ENCODE measurements at places on chromosomes 6 and 20.

- no peak for DNase-seq
Measured at GRCh38 chr20:11387189-11387754, 530.4 kb upstream of the BTBD3 start.

DNA sequence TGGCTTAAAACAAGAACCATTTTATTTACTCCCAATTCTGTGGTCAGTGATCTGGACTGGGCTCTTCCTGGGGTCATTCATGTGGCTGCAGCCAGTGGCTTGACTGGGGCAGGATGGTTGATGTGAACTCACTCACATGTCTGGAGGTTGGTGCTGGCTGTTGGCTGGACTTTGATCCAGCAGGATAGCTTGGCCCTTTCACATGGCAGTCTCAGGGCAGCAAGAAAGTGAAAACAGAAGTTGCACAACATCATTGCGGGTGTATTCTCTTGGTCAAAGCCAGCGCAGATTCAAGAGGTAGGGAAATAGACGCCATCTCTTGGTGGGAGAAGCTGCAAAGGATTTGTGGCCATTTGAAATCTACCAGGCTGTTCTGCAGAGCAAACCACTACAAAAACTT, 77.2 kb downstream of the MDGA1 start:
- no peak for DNase-seq

GRCh38 chr6:21144928-21145327, 448.6 kb upstream of the SOX4 start:
- no peak for DNase-seq

- no peak for DNase-seq
Measured at GRCh38 chr20:5364136-5364821, 47.5 kb upstream of the PROKR2 start.

- DNase-seq: no peak
Measured at GRCh38 chr6:73983367-73983766, 287.4 kb downstream of the CD109 start.

DNA sequence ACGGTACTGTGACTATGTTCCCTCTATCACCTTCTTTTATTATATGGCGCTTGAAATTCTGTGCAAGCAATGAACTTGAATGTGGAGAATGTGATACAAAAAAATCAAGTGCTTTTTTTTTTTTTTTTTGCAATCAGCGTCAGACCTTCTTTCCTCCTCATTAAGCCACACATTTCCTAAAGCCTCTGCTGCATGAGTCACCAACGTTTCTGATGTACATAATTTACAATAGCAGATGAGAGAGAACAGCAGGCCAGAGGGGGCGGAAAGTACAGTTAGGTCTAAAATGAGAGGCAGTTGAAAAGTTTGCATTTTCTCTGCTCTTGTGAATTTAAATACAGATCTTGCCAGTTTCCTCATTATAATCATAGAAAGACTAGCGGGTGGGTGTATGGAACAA, 114.6 kb upstream of the RIPOR2 start:
- no peak for DNase-seq

DNA sequence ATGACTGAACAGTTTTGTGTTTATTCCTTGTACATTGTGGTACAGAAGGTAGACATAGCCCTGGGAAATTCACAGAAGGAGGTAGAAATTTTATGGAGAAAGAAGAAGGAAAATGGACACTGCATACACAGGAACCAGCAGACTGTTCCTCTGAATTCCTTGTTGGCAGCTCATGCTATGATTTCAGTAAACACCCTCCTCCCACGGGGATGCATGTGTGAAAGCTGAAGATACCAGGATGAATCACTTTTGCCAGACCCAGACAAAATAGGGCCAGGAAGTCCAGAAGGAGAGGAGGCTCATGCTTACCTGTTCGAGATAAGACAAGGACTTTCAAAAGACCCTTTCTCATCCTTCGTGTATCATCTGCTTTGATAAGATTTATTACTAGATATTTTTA, 110.3 kb upstream of the GGTLC1 start:
- DNase-seq: no peak
